ENCODE measurements at places on chromosomes 1 and 21. TPM values are rescaled to one million over a fixed set of nuclear protein-coding genes. Genes with fewer than 3 reads are reported as not detected.

DNA sequence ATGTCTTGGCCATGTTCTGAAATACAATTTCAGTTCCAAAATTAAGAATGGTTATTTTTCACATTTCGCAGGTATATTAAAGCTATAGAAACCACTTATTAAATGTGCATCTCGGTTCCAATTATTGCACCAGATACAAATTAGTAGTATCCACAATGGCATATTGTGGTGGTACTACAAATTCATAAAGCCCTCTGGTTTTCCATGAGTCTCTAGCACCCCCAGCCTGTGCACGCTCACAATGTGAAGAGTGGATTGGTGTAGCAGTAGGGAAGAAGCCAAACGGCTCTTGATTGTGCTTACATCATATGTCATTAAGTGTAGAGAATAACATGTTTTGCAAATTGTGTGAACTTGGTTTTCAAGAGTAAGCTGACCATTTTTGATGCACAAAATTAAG, 1.9 kb upstream of the BRINP3 start:
- no peak for DNase-seq

DNA sequence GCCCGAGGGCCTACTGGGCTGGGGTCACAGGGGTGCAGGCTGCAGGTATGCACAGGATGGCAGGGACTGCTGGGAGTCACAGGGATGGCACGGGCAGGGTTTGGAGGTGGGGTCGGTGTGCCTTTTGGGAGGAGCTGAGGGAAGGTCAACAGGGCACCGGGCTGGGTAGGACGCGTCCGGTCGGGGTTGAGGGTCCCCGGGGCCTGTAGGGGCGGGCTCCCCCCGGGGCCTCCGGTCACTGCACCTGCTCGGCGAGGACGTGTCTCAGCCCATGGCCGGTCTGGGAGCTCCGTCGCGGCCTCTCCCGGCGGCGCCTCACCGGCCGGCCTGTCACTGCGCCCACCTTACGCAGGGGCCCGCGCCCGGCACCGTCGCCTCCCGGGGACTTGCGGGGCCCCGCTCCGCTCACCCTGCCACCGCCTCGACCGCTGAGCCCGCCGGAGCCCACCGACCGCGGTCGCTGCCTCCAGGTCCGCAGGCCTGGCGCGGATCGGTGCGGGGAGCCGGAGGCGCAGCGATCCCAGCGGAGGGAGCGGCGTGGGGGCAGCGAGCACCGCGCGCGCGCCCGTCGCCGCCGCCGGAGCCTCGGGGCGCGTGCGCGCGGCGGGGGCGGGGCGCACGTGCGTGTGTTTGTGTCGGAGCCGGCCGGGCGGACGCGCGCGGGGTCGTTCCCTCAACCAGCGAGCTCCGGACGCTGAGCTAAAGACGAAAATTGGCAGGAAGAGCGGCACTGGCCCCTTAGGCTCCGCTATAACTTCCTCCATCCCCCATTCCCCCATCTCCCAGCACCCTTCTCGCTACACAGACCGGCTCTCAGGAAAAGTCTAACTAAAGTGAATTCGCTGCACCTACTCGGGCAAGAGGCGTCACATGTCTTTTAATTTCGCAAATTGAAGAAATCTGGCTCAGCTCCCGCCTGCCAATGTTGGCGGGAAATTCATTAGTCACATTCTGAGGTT, at the start of gene AMIGO1:
AMIGO1 (minus strand) TSS at position 552 of the 959 bp plus-strand sequence. CDS start 815 bp downstream, outside the sequence.
- no peak for DNase-seq

DNA sequence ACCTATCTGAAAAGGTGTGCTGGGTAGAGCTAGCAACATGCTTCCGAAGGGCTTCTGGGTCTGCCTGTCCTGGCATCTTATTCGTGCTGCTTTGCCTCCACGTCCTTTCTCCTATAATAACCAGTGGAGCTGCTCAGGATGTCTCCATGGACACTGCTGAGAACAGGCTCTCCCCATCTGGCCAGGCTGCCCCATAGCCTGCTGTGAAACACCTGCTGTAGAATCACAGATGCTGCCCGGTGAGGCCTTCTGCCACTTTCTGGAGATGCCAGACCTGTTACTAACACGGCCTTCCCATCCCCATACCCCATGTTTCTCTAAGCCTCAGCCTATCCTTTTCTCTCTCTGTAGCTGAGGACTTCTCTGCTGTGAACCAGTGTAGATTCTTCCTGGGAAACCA, 120.5 kb downstream of the IER5 start:
- no peak for DNase-seq

GRCh38 chr1:15188678-15189077, 35.1 kb downstream of the TMEM51 start:
- DNase-seq, result no peak

- no peak for DNase-seq
These were observed 89.8 kb upstream of the NR5A2 start for GRCh38 chr1:199937661-199938060.

The LIN28A gene
- total RNA-seq, result not detected

The PODN gene
- total RNA-seq, result 13.8 TPM

The AIM2 gene
- 0.39 TPM for total RNA-seq

The SKI gene
- total RNA-seq, result 28.4 TPM
